GOT3 (cell line): ENCODE measurements at places on chromosomes 3 and 15.
A peak's percentile ranks its signal among the peaks of the same experiment; 100 is the strongest.

GRCh38 chr3:117217355-117217754, 507.8 kb downstream of the TUSC7 start:
- DNase-seq, result no peak

- DNase-seq, result no peak
Observed at GRCh38 chr3:58135712-58136543, 74.8 kb downstream of the DNASE1L3 start.

DNA sequence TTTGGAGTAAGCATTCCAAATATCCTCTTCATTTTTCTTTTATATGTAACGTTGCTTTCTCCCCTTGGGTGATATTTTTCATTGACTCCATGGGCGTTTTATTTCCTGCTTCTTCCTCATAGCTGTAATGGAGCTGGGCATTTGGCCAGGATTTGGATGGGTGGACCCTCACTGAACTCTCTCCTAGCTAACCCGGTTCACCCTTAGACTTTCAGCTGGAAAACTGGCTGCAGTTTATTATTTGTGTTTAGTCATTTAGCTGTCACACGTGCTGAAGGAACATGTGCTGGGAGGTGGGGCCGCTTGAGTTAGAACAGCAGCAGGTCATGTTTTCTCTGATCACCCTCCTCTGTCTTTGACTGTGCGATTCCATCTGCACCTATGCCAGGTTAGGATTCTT, 407.6 kb downstream of the ZIC1 start:
- DNase-seq, result no peak

DNA sequence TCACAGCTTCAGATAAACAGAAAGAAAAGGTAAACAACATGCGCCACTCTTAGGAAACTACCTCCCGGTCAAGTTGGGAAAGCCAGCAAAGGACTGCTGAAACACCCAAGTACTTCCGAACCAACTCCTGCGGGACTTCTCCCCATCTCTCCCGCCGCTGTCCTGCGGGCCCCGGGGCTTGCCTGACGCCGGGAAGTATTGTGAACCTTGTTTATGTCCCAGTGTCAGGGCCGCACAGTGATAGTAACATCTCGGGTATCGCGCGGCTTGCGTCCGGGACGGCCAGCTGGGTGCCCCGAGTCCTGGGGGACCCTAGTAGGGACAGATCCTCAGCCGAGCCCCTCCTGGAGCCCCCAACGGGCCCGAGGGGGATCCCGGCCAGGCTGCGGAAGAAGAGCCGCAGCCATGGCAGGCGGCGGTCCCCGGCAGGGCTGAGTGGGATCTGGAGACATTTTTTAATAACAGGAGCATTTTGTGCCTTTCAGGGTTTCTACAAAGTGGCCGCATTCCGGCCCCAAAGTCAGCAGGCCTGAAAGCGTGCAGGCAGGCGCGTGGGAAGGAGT, 756 bp downstream of the CLPX start:
- DNase-seq, result peak; percentile 15

GRCh38 chr15:66649235-66649984, 52.6 kb upstream of the SMAD6 start:
- DNase-seq, result no peak

DNA sequence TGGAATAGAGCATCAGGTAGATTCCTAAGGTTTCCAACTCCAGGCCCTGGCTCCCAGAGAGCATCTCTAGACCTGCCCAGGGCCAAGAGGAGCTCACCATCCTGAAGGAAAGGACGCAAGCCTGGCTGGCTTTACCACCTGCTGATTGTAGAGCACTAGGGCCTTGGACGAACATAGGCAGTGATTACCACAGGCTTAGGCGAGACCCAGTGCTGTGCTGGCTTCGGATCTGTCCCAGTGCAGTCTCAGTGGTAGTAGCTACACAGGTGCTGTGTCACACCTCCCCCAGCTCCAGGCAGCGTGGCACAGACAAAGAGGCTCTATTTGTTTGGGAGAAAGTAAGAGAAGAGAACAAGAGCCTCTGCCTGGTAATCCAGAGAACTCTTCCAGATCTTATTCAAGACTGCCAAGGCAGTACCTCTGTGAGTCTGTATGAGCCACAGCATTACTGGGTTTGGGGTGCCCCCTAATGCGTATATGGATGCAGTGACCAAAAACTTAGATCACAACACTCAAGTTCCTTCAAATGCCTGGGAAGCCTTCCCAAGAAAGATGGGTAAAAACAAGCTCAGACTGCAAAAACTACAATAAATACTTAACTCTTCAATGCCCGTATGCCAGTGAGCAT, 25.4 kb downstream of the ISG20 start:
- DNase-seq, result no peak

- no peak for DNase-seq
Observed at GRCh38 chr3:124895756-124896155, 8.6 kb upstream of the ITGB5 start.
